ENCODE measurements at places on chromosomes 13 and 19.
A peak's percentile ranks its signal among the peaks of the same experiment; 100 is the strongest.

DNA sequence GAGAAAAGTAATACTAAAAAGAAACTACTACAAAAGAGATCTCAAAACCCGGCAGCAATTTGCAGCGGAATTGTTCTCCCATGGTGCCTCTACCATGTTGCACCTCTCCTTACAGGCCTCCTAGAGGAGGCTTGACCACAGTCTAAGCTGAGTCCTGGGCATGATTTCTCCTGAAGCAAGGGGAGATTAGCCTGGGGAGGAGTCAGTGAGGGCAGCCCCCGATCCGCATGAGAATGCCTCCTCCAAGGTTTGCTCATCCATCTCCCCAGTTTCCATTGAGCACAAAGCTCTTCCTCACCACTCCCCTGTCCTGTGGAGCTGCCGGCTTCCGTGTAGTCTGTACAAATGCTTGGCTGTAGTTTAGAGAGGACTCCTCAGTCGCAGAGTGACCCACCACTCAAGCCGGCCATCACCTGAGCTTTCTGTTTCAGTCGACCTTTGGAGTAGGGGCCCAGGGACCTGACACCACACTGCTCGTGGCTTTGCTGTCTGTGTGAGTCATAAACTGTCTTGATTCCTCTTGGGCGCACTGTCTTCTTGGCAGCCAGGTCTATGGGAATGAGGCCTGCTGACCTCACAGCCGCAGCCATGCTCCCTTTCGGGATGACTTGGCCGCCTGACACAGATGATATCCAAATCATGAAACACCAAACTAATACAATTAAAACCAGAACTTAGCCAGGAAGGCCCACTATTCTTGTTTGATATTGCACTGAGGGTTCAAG, 72.3 kb downstream of the C1QTNF9 start:
- no peak for DNase-seq

DNA sequence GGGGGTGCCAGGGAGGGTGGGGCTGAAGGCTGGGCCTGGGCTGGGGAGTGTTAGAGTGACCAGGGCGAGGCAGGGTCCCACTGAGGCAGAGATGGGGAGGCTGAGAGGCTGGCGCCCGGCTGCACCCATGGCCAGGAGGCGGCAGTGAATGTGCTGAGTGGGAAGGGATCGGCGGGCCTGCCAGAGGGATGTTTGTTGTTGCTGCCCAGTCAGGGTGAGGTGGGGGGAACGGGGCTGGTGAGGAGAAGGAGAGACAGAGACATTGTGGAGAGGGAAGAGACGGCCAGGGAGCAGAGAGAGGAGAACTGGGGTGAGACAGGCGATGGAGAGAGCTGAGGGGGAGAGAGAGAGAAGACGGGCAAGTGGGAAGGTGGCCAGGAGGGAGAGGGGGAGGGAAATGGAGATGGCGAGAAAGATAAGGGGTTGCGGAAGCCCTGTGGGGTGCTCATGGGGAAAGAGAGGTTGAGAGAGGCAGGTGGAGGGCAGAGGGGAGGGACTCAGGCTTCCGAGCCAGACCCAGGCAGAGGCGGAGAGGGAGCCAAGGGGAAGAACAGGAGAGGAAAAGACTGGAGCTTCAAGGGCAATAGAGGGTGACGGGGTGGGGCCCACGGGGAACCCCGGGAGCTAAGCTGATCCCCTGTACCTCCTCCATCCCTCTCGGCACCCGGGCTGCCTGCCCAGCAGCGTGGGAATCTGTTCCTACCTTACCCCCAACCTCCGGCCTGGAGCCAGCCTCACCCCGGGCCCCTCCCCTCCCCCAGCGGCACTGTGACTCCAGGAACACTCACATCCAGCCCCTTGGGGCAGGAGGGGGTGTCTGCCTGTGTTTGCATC, 690 bp upstream of the B3GNT8 start:
- DNase-seq = no peak

- no peak for DNase-seq
These were observed 460 bp upstream of the ZNF155 start for GRCh38 chr19:43983544-43983911.

- DNase-seq = no peak
These were observed 13.7 kb upstream of the CREB3L3 start for GRCh38 chr19:4139614-4140236.

GRCh38 chr19:40862333-40862732, 12.1 kb upstream of the CYP2A6 start:
- no peak for DNase-seq

- DNase-seq = no peak
These were observed 142.3 kb upstream of the HTR2A start for GRCh38 chr13:47039106-47039505.

DNA sequence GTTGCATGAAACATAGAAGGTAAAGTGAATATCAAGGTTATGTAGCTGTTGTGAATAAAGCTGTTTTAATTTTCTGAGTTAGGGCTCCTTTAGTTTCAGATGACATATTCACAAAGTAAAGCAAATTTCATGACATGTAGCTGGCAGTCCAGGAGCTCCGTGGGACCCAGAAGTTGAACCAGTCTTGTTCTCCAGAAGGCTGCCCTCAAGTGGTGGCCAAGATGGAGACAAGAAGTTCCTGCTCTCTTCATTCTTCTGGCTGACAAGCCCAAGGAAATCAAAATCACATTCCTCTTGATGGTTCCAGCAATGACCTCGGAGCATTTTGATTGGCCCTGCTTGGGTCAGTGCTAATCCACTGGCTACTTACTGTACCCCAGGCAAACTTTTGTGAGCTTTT, 128.7 kb downstream of the LIG4 start:
- DNase-seq = no peak

DNA sequence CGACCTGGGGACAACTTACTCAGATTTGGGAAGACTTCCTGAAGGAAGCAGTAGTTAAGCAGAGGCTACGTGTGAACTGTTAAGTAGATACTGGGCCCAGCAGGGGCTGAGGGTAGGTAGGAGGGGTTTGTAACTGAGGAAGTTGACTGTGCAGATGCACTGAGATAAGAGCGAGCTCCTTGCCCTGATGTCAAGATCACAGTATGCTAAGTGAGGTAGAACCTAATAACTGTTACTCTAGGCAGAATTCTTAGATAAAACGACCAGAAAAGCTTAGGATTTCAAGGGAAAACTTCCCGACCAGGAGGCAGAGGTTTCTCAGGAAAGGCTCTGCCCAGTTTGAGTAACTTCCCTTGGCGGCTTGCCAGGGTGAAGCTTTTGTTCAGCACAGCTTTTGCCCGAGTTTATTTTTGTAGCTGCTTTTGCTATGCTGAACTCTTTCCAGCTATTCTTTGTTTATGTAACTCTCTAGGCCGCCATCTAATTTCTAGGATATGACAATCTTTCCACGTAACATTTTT, 632.1 kb downstream of the DIAPH3 start:
- DNase-seq = peak; percentile 83

GRCh38 chr19:5113633-5114586, 145.0 kb downstream of the KDM4B start:
- DNase-seq = no peak

DNA sequence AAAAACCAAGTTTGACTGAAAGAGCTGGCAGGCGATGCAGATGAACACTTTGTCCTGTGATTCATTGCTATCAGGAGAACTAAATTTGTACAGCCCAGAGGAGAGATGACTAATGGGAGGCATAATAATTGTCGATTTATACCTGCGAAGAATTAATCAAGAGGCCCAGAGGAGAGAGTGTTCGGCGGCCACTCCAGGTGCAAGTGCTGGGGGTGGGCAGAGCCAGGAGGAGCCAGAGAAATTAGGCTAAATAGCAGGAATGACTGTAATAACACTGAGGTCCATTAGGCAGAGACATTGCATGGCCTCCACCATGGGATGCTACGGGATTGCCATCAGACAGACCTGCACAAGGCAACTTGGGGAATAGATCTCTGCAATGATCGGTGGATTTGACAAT, 107.7 kb upstream of the UQCRFS1 start:
- no peak for DNase-seq
